ENCODE measurements at places on chromosomes 6 and 20.

- DNase-seq, result no peak
Measured at GRCh38 chr6:168534265-168534664, 93.3 kb downstream of the SMOC2 start.

DNA sequence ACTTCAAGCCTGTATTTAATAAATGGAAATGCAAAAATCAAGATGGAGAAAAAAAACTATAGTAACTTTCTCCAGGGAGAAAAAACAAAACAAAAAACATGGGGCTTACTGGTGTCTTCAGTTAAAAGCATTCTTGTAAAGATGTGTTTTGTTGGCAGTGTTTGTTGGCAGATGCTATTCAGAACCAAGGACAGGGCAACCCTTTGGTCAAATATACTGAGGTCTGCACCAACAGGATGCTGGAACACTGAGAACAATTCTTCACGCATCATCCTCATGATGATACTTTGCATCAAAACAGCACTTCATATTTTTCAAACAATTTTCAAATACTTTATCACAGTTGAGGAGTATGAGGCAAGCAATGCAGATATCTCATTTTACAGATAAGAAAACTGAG is 63.7 kb upstream of the CBLN4 start:
- DNase-seq, result no peak

- DNase-seq, result no peak
Measured at GRCh38 chr20:50346374-50347283, 156.0 kb downstream of the CEBPB start.

DNA sequence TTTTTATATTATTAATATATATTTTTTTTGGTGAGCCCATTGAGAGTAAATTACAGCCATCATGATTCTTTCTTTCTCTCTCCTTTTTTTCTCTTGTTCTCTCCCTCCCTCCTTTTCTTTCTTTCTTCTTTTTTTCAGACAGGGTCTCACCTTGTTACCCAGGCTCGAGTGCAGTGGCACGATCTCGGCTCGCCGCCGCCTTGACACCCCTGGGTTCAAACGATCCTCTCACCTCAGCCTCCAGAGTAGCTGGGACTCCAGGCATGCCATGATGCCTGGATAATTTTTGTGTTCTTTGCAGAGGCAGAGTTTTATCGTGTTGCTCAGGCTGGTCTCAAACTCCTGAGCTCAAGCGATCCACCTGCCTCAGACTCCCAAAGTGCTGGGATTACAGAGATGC is 1.6 kb downstream of the CCDC170 start:
- DNase-seq, result no peak

- no peak for DNase-seq
Measured at GRCh38 chr6:113428702-113429101, 428.4 kb upstream of the MARCKS start.

DNA sequence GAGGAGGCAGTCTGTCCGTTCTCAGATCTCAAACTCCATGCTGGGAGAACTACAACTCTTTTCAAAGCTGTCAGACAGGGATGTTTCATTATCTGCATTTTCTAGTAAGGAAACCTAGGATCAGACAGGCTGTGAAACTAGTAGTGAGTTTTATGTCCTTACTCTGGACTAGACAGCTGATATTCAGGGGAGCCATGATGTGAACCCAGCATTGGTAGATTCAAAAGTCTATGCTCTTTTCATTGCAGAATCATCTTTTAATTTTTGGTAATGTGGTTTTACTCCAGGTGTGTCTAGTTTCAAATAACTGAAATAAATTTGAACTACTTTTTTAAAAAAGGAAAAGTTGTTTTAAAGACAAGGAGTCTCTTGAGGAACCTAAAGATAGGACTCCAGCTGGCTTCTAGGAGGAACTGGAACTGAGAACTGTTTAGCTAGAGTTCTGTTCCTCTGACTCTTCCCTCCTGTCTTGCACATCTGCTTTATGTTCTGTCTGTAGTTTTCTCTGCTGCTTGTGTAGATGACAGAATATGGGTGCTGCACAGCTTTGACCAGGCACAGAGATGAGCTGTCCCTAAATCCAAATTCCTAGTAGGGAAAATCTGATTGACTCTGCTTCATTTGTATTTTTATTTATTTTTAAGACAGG is 27.8 kb upstream of the RNF144B start:
- no peak for DNase-seq

DNA sequence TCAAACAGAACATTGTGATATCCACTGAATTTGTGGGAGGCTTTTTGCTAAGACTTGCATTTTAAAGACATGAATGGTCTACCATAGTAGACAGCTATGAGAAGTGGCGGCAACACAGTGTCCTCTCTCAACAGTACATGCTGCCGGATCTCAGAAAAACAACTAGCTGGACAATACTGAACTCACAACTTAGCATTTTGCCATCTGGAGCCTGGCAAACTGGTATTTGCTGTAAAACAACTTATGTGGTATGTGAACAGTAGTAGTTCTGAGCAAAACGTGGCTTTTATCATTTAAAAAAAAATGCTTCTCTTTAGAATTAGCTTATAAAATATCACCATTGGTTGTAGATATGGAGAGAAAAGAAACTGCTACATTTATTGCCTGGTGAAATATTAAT is 3.3 kb upstream of the PXDC1 start:
- no peak for DNase-seq

- DNase-seq, result no peak
Measured at GRCh38 chr20:16699293-16699692, 30.5 kb upstream of the SNRPB2 start.

GRCh38 chr6:3466488-3467219 is 9.8 kb upstream of the SLC22A23 start:
- no peak for DNase-seq

DNA sequence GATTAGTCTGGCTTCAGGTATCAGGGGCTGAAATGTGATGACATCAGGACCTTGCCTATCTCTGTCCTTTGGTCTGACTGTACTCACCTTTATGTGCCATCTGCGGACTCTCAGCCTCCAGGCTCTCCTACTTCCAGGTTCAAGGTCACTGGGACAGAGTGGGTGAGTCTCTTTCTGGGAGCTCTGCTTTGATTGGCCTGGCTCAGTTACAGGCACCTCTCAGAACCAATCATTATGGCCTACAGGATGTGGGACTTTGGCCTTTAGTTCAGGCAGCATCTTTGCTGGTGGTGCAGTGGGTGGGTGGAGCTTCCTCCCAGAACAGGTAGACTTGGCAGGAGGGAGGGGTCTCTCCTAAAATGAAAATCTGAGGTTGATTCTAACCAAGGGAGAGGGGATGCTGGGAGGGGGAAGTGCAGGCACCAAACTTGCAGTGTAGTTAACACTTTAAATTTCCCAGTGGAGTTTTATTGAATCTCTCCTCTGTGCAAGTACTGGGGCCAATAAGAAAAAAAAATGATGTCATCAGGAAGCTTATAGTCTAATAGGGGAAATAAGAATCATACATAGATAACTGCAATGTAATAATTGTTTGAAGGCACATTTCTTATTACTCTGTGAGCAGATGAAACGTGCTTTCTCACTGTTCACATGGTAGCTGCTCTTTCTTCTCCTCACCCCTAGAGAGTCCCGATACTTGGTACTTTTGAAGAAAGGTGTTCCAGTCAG is 53.4 kb downstream of the SLC24A3 start:
- DNase-seq, result no peak

- DNase-seq, result no peak
Measured at GRCh38 chr6:168506460-168506859, 65.5 kb downstream of the SMOC2 start.

DNA sequence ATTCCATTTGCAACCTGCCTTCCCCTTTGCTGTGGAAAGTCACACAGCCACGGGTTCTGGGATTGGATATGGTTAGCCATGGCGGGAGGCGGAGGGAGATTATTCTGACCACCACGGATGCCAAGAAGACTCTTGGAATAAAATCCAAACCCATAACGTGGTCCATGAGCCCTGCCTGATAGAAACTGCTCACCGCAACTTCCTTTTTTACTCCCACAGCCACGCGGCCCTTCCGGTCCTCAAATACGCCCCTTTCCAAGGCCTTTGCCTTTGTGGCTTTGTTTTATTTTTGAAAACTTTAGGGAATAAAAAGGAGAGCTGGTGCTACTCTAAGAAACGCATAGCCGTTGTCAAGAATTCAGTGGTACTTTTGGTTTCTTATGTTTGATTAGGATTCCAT is 602.5 kb upstream of the CDH4 start:
- no peak for DNase-seq

DNA sequence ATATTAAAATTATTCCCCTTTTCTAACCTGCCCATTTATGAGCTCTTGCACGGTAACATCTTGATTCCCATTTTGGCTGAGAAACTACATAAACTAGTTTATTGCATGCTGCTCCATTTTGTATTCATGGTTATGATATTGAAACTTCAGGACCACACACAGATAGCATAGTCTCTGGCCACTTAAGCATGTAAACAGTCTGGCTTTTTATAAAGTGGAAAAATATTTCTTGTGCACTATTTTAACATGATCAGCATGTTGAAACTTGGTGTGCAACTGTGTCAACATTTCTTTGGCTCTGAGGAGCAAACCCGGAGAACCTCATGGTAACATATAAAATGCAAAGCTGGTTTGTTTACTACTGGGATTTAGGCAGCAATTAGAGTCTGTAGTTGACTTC is 70.7 kb downstream of the SLX4IP start:
- no peak for DNase-seq
